Right lobe of liver (tissue), 6 donors: ENCODE measurements at places on chromosomes 13 and 19. TPM values are rescaled to one million over a fixed set of nuclear protein-coding genes. Genes with fewer than 3 reads are reported as not detected.

- no peak for DNase-seq
Measured at GRCh38 chr13:41587490-41587889, 130.1 kb downstream of the RGCC start.

- DNase-seq = peak; percentile 79
Measured at GRCh38 chr19:662207-662961, 630 bp downstream of the RNF126 start.

- DNase-seq = no peak
Measured at GRCh38 chr19:4423416-4424126, 21.1 kb downstream of the CHAF1A start.

Gene SLC7A9
- 15.5 TPM for total RNA-seq

Gene IL12RB1
- 0.74 TPM for total RNA-seq

Gene KLK2
- not detected for total RNA-seq

Gene MEF2B
- 1.3 TPM for total RNA-seq
